ENCODE measurements at places on chromosomes 12 and 14. TPM values are rescaled to one million over a fixed set of nuclear protein-coding genes. Genes with fewer than 3 reads are reported as not detected.

Gene PRB4
- not detected for total RNA-seq

DNA sequence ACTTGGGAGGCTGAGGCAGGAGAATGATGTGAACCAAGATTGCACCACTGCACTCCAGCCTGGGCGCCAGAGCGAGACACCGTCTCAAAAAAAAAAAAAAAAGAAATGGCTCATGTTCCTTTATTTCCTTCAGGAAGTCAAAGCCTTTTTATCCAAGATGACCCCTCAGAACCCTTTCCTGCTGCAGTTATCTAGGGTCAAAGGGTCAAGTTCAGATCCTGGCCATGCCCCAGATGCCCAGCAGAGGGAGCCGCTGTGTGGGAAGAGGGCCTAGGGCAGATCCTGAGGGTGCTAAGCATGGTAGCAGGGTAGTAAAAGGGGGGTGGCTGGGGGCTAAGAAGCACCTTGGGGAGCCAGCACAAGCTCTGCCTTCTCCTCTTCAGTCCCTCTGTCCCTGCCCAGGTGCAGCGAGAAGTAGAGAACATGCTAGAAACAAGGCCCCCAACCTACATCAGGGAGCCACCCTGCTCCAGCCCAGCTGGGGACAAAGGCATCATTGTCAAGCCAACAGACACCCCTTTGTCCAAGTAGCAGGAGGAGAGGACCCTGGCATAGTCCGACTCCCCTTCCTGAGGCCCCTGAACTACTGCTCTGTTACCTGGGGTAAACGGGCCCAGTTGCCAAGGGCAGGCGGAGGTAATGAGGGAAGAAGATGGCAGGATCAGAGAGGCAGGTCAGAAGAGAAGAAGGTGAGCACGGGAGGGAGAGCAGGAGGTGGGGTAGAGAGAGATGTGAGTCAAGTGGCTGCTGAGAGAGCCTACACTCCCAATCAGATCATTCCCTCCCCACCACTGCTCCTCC lies 6.5 kb downstream of the NFE2 start:
- no peak for DNase-seq

DNA sequence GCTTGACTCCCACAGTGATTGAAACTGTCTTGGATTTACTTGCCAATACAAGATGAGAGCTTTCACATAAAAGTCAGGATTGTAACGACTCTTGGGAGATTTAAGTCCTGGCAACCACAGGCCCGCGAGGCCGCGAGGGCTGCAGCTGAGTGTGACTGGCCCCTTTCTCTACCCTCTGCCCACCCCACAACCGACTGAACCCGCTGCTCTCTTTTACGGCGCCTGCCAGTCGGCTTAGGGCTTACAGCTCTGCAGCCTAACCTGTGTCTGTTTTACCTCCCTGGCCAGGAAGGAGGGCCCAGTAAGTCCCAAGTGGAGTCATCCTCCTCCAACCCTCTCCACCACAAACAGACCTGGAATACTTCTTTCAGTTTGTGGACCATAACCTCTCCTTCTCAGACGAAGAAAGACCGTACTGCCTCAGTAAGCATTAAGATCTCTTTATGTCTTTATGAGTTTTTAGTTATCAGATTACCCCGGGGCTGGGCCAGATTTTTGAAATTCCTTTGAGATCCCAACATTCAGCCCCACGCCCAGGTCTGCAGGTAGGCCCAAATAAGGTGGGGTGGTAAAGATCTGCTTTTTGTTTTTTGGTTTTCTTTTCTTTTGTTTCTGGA lies 12.6 kb upstream of the TIGAR start:
- no peak for DNase-seq

DNA sequence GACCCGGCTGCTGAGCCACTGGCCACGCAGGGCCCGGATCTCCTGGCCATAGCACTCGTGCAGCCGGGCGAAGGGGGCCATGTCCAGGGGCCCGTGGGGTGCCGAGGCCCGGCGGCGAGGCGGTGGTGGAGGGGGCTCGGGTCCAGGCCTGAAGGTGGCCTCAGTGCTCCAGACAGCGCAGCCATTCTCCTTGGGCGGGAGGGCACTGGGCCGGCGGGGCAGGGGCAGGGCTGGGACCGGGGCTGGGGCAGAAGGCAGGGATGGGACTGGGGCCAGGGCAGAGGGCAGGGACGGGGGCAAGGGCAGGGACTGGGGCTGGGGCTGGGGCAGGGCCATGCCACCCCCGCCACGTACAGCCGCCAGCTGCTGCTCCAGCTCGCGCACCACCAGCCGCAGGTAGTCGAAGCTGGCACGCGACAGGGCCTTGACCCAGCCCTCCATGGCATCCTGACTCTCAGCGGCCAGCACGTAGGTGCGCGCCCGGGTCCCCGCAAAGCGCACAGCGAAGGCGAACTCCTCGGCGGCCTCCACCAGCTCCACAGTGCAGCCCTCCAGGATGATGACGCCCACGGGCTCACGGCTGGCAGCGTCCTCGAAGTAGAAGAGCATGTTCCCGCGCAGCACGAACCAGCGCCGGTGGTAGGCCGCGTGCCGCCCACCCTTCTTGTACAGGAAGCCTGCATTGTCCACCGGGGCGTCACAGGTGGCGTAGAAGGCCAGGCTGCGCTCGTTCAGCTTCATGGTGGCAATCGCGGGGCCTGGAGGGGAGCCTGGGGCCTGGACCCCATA lies 6.0 kb downstream of the PHETA1 start:
- peak; percentile 24 for DNase-seq

GRCh38 chr12:38690646-38691045 lies 214.7 kb downstream of the CPNE8 start:
- no peak for DNase-seq

Measured in heart right ventricle (tissue), 16 donors.